ENCODE measurements at places on chromosomes 5 and 9.

DNA sequence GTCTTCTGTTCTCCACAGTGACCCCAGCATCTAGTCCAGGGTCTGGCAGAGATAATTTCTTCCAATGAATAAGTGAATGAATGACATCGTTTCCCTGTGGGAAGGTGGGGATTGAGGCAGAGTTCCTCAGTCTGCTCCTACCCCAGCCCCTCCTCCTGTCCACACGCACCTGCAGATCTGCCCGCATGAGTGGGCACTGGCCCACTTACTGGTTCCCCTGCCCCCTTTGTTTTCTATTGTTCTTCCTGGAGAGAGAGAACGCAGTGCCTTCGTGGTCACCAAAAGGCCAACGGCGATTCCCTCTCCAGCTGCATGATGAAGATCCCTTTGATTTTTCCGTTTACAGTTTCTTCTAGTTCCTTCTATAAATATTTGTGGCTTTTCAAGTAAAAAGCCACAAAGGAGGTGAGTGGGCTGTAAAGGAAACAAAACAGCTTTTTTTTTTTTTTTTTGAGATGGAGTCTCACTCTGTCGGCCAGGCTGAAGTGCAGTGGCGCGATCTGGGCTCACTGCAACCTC lies 5.8 kb upstream of the FPGS start:
- no peak for DNase-seq

- DNase-seq = no peak
These were observed 48.9 kb upstream of the SPIN1 start for GRCh38 chr9:88339317-88339716.

DNA sequence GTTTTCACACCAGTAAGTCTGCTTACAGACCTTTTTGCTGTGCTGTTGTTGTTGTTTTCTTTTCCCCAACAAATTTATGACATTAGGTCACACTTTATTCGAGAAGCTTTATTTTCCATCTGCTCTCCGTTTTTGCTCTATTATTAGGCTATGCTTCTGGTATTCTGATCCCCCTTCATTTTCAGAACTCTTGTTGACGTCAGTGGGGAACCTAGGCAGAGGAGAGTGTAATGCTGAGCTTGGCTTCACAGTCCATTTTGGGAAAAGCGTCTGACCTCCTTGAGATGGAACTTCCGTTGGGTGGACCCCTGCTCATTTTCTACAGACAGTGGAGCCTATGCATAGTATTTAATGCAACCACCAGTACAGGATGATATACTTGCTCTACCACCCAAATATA lies 387.9 kb upstream of the MEF2C start:
- no peak for DNase-seq

GRCh38 chr9:92164975-92165374 lies 49.8 kb upstream of the SPTLC1 start:
- no peak for DNase-seq

- DNase-seq = no peak
These were observed 9.4 kb downstream of the SLC38A9 start for GRCh38 chr5:55702598-55703345.

GRCh38 chr5:122076669-122077365 lies 1.2 kb downstream of the LOX start:
- peak; percentile 83 for DNase-seq

GRCh38 chr9:117815315-117815714 lies 111.1 kb downstream of the TLR4 start:
- no peak for DNase-seq

DNA sequence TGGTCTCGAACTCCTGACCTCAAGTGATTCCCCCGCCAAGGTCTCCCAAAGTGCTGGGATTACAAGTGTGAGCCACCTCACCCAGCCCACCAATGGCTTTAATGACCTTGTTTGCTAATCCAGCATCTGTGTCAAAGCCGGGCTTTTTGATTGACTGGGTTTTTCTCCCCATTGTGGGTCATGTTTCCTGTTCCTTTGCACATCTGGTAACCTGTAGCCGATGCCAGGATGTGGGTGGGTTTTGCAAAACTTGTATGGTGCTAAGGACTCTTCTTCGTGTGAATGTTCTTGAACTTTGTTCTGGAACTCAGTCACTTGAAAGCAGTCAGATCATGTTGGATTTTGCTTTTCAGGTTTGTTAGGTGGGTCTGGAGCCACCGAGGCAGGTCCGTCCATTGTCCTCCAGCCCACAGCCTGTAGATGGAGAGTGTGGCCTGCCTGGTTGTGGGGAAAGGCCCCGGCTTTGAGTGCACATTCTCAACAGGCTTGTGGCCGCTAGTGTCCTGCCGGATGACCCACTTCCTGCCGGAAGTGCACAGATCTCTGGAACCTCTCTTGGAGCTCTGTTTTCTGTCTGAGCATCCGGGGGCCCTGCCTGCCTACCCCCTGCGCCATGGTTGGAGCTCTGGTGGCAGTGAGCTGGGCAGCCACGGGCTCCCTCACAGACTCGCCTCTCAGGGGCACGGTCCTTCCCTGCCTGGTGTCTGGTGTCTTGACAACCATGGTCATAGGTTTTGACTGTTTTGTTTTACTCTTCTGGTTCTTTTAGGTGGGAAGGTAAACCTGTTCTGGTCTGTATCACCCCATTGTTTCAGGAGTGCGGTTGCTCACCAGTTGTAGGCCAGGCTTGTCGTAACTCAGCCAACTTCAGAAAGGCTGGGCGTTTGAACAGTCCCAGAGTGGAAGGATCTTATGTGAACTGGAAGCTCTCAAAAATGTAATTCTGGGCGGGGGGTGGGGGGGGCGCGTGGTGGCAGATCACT lies 69.6 kb upstream of the CACNA1B start:
- DNase-seq = no peak

GRCh38 chr9:94937214-94937903 lies 210.9 kb downstream of the AOPEP start:
- no peak for DNase-seq

- no peak for DNase-seq
These were observed 316.5 kb downstream of the DIRAS2 start for GRCh38 chr9:90325913-90326653.

DNA sequence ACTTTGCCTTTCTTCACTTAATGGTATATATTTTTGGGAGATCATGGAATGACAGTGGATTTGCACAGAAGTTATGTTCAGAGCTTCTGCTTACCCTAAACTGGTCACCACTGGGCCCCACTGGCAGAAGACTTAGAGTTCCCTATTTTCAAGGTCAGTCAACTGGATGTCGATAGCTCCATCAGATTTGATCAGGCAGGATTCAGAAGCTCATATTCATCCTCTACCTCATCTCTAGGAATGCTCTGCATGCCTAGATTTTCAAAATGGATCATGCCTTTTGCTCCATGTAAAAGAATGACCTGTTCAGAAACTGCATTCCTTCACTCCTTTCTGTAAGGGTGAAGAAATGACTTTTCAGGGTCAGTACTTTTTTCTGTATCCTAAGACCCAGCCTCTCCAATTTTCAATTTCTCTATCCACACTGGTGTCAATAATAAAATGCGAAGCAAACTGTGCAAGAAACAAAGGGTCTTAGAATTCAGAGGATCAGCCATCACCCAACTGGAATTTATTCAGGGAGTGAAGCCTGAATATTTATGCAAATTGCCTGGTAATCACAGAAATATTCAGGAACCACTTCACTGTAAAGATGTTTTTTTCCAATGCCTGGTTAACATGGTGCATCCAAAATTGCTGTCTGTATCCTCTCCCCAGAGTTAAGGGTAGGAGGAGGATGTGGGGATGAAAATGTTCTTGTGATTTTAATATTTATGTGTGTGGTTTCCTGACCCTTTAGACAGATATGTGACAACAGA lies 125.4 kb downstream of the DOCK2 start:
- no peak for DNase-seq

DNA sequence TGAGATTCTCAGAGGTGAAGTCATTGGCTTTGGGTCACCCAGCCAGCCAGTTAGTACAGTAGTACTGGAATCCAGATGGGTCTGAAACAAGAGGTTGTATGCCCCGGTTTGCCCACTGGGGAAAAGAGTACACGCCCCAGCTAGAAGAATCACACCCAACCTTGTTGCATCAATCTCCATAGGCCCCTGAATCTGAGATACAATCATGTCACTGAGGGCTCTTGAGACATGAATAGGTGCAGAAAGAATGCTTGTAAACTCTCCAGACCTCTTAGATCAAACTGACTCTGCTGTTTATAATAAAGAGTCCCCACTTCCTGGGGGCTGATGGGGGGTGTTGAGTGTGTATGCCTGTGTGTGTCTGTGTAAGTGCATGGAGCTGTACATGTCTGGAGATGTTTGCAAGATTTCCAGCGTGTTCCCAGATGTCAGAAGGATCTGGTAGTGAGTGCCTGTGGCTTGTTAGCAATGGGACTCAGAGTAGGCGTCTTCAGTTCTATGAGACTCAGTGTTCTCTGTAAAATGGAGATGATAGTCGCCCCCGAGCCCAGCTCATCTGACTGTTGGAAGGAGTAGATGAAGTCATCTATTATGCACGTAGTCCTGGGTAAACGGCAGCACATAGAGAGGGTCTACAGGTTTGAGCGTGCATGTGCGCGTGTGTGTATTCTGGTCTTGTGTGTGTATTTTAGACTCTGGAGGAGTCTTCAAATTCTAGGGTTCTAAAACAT lies 48.2 kb downstream of the COL27A1 start:
- DNase-seq = no peak

GRCh38 chr5:135276151-135276550 lies 122.9 kb downstream of the MACROH2A1 start:
- DNase-seq = no peak

- no peak for DNase-seq
These were observed 43.7 kb upstream of the ITGA1 start for GRCh38 chr5:52743970-52744369.

DNA sequence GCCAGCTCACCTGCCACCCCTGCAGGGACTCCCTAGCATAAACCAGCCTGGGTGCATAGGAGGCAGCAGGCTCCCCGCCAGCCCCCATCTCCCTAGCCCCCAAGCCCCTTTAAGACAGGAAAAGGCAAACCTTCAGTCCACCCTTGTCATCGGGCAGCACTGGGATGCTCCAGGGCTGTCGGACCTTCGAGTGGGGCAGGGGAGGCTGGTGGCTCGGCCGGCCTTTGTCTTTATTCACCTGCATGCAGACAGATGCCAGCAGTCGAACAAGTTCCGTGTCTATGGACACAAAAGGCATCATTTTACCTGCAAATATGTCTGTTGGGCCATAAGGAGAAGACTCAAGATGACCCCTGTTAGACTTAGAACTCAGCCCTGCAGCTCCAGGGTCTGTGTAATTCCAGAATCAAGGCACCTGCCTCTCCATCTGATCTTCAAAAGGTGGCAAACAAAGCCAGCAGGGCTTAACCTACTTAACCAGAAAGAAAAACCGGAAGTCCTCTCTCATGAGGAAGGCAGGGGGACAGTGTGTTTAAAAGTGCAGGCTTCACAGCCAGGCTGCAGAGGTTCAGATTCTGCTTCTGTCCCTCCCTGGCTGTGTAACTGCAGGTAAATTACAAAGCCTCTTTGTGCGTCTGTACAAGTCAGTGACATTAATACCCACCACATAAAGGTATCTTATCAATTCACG lies 16.2 kb downstream of the ANKS6 start:
- DNase-seq = no peak

DNA sequence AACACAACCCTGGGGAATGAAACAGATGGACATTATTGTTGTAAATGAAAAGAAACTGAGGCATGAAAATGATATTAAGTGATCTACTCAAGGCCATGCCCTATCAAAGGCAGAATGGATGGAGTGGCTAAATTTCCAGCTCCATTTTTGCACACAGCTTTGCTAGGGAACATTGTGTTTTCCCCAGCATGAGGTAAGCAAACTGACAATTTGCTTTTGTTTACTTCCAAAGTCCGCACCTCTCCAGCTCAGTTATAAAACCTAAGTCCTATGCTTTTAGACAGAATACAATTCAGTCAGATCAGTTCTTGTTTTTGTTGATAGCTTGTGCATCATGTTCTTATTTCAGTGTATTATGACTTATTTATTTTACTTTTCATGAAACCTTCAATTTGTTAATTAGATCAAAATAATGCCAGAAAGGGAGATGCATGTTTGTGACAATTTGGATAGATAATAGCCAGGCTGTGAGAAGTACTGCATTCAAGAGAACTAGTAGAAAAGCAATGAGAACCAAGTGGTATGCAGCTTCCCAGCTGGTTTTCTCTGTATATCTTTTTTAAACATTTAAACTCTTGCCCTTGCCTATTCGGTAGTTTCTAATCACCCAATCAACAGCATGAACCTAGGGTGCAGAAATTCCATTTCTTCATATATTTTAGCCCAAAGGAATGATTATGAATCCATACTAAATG lies 380.8 kb downstream of the SPATA31D1 start:
- DNase-seq = no peak

- DNase-seq = no peak
These were observed 216.7 kb downstream of the SMARCA2 start for GRCh38 chr9:2231829-2232228.

DNA sequence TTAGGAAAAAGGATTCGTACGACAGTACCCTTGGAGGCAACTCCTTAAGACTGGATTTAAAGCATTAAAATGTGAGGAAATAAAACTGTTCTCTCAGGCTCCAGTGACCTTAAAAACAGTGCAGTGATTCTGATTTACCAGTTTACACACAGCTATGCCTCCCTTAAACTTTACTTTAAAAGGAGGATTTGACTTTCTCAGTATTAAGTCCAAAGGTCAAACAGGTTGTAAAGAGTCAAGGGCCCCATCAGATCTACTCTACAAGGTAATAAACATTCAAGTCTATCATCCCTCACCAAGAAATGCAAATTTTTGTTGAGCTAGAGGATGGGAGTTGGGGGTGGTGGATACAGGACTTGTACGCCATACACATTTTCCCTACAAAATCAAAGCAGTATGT lies 75.2 kb downstream of the ELAVL2 start:
- DNase-seq = no peak

GRCh38 chr5:81208904-81209303 lies 24.2 kb upstream of the CKMT2 start:
- DNase-seq = no peak

GRCh38 chr9:89311346-89312221 lies 589 bp downstream of the CKS2 start:
- no peak for DNase-seq

DNA sequence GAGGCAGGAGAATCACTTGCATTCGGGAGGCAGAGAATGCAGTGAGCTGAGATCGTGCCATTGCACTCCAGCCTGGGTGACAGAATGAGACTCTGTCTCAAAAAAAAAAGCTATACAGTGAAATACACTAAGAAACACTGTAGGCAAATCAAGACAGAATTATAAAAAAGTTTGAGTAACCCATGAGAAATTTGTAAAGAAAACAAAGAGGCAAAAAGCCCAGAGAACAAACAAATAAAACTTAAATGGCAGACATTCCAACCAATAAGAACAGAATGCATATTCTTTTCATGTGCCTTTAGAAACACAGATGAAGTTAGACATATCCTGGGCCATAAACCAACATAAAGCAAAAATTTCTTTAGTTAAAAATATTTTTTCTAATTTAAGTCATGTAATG lies 30.6 kb downstream of the ZNF169 start:
- no peak for DNase-seq

- DNase-seq = no peak
These were observed 16.2 kb downstream of the PHF2 start for GRCh38 chr9:93592643-93593021.

DNA sequence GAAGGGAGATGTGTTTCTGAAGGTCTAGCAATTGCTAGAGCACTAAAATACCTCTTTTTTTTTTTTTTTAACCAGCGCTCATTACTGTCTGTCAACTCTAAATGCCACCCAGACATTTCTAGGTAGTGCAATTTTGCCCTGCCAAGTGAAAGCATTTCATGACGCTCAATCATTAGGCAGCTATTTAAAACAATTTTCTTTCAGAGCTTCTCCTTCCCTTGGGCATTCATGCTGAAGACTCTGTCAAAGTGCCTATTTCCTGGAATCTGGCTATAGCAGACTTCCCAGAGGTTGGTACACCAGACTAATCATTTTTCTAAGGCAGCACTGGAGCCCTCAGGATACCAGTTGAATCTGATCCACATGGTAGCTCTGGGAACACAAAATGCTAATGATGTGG lies 97.0 kb upstream of the ANKRD55 start:
- no peak for DNase-seq

- DNase-seq = no peak
These were observed 72.3 kb upstream of the NIPAL4 start for GRCh38 chr5:157387683-157388093.

Data from type B pancreatic cell (in vitro differentiated cells).